ENCODE measurements at places on chromosomes 5 and 9. TPM values are rescaled to one million over a fixed set of nuclear protein-coding genes. Genes with fewer than 3 reads are reported as not detected.

DNA sequence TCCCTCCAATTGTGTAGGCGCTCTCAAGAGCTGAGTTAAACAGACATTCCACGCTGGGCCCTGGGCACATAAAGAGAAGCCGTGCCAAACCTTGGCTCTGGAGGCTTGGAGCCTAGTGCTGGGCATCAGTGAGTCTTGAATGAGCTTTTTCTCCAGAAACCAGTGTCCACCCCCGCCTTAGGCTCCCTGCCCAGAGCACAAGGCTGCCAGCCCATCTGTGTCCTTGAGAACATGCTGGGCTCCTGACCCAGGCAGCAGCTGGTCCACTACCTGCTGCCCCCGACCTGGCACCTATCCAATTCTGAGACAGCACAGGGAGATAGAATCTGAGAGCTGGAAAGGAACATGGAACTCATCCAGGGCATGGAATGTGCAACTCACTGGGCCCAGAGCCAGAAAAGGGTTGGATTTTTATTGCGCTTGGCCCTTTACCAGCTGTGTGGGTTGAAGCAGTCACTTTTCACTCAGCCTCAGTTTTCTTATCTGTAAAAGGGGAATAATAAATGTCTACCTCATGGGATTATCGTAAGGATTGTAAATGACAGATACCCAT, 92.4 kb upstream of the CPLX2 start:
- no peaks in the 10 kb centered on the region for H3K4me1 ChIP-seq
- peaks cover 39% of the 10 kb centered on the region for H3K27me3 ChIP-seq
- H3K4me3 ChIP-seq, result no peak overlapping the region
- no peak overlapping the region for H3K27ac ChIP-seq
- no peak for DNase-seq

DNA sequence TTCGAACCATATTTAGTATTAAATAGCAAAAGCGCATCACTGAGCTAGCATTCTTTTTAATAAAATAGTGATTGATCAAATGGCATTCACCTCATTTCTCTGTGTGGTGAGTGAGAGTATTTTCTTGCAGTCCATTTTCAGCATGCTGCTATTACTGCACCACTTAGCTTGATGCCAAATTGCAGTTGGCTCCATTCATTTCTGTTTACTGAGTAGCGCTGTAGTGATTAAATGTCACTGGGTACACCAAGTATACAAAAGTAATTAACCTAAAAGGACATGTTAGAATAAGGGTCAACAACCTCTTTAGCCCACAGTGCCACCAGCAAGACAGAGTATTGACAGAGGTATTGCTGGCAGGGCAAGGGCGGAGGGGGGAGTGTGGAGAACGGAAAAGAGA, 122.0 kb downstream of the TLE4 start:
- H3K27me3 ChIP-seq, result peaks cover 20% of the 10 kb centered on the region
- H3K4me1 ChIP-seq, result peaks cover 20% of the 10 kb centered on the region
- H3K27ac ChIP-seq, result peak overlapping the region; percentile 77
- no peak overlapping the region for H3K4me3 ChIP-seq
- no peak for DNase-seq

- no peak overlapping the region for H3K4me3 ChIP-seq
- peaks cover 18% of the 10 kb centered on the region for H3K27me3 ChIP-seq
- peaks cover 18% of the 10 kb centered on the region for H3K4me1 ChIP-seq
- DNase-seq, result no peak
- H3K27ac ChIP-seq, result no peak overlapping the region
These were observed 369.5 kb downstream of the ARL15 start for GRCh38 chr5:53940921-53941320.

GRCh38 chr5:134127376-134127861, 12.9 kb downstream of the TCF7 start:
- no peak overlapping the region for H3K27ac ChIP-seq
- no peaks in the 10 kb centered on the region for H3K36me3 ChIP-seq
- H3K4me1 ChIP-seq, result no peaks in the 10 kb centered on the region
- DNase-seq, result no peak

DNA sequence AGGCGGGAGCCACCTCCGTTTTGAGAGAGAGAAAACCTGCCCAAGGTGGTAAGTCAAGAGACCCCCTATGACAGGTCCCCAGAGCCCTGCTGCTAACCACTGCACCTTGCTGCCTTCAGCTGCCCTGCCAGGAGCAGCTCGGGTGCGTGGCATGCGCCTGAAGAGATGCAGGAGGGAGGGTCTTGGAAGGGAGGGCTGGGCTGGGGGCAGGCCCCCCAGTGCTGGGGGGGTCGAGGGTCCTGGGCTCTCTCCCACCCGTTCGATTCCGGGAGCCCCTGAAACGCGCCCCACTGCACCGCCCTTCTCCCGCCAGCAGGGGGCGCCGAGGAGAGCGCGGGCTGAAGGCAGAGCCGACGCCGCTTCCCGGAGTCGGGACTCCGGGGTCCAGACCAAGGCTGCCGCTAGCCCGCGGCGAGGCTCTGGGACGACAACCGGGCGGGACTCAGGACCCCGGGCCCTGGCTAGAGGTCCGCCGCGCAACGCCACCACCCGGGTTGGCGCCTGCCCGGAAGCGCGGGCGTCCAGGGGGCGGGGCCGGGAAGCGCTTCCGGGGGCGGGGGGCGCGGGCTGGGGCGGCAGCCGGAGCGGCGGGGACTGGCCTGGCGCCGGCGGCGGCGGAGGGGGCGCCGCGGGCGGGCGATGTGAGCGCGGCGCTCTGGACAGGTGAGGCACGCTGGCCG, at the start of gene ZBTB34:
Gene ZBTB34 (plus strand): TSS at position 563 of the 680 bp plus-strand sequence. CDS start 18,761 bp downstream, outside the sequence.
- H3K27ac ChIP-seq, result peak within 1 kb of the TSS; percentile 80
- H3K4me1 ChIP-seq, result peaks cover 20% of the 10 kb centered on the region
- peak; percentile 91 for DNase-seq
- H3K36me3 ChIP-seq, result peaks cover 3% of the 10 kb centered on the region

GRCh38 chr5:152077-152476, 39.2 kb upstream of the LRRC14B start:
- H3K4me3 ChIP-seq, result no peak overlapping the region
- H3K36me3 ChIP-seq, result peaks cover 45% of the 10 kb centered on the region
- H3K4me1 ChIP-seq, result no peaks in the 10 kb centered on the region
- no peaks in the 10 kb centered on the region for H3K27me3 ChIP-seq
- no peak for DNase-seq

DNA sequence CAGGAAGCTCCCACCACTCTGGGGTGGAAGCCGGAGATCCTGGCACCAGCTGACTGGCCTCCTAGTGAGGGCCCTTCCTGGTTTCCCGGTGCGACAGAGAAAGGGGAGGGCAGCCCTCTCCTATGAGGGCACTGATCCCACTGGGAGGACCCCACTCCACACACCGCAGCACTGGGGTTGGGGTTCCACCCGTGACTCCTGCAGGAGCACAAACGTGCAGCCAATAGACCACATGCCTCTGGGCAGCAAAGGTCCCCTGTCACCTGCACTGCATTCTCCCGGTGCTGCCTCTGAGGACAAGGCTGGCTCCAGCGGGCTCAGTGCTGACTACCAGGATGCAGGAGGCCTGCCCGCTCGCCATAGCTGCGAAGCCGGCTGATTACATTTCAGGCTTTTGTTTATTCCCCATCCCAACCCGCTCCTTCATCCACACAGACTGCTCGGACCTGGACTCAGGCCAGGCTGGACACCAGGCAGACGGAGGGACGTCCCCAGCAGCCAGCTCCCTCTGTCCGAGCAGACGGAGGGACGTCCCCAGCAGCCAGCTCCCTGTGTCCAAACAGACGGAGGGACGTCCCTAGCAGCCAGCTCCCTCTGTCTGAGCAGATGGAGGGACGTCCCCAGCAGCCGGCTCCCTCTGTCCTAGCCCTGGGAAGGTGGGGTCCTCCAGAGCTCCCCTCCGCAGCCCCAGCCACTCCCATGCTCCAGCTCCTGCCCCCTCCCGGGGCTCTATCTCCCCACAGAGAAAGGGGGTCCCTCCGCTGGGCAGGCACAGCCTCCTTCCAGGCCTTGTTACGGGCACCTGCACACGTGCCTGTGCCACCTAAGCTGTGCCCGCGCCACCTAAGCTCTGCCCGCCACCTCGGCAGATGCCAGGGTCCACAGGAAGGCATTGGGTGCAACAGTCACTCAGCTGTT, 8.8 kb upstream of the CEP72 start:
- H3K4me3 ChIP-seq, result no peak overlapping the region
- H3K27me3 ChIP-seq, result peaks cover 31% of the 10 kb centered on the region
- H3K36me3 ChIP-seq, result no peaks in the 10 kb centered on the region
- no peak for DNase-seq
- H3K27ac ChIP-seq, result no peak overlapping the region
- H3K4me1 ChIP-seq, result peaks cover 12% of the 10 kb centered on the region

GRCh38 chr5:674630-675011, 18.5 kb downstream of the TPPP start:
- H3K4me3 ChIP-seq, result no peak overlapping the region
- no peak for DNase-seq
- no peak overlapping the region for H3K27ac ChIP-seq
- H3K4me1 ChIP-seq, result peaks cover 7% of the 10 kb centered on the region

DNA sequence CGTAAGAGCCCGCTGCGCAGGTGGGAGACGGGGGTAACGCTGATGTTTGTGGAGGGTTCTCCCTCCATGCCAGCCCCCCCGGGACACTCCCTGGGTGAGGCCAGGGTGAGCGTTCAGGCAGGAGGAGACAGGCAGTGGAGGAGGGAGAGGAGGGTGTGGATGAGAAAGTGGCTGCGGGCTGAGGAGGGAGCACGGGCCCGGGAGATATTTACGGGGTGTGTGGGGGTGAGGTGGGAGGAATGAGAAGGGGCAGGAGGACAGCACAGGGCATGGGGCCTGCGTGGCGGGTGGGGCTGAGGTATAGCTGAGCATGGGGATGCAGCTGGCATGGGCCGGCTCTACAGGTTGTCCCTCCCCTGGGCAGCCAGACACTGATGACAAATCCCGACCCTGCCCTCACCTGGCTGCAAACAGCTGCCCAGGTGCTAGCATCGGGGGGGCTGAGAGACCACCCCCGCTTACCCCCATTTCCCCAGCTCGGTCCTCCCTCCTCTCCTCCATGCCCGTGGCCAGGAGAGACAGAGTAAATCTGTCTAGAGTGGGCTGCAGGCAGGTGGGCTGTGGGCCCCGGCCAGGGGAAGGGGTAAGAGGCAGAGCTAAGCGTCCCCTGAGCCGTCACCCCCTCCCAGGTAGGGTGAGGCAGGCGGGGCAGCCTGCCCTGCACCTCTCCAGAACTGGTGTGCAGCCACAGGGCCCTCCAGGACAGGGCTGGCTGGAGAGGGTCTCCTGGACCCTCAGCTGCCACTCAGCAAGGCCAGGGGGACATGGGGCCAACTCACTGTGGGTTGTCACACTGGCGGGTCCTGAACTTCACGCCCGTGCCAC, 79.2 kb downstream of the ZNF354C start:
- H3K27ac ChIP-seq, result no peak overlapping the region
- H3K4me1 ChIP-seq, result peaks cover 7% of the 10 kb centered on the region
- DNase-seq, result no peak
- no peaks in the 10 kb centered on the region for H3K36me3 ChIP-seq
- no peak overlapping the region for H3K4me3 ChIP-seq
- H3K27me3 ChIP-seq, result peaks cover 2% of the 10 kb centered on the region

- no peaks in the 10 kb centered on the region for H3K36me3 ChIP-seq
- H3K27me3 ChIP-seq, result peaks cover 21% of the 10 kb centered on the region
- H3K4me3 ChIP-seq, result peak overlapping the region; percentile 44
- H3K27ac ChIP-seq, result peak overlapping the region; percentile 69
These were observed 114.5 kb upstream of the LMX1B start for GRCh38 chr9:126499005-126499910.

GRCh38 chr9:86511614-86512360, 157.6 kb upstream of the TUT7 start:
- no peak overlapping the region for H3K27ac ChIP-seq
- H3K27me3 ChIP-seq, result no peaks in the 10 kb centered on the region
- DNase-seq, result no peak
- H3K36me3 ChIP-seq, result no peaks in the 10 kb centered on the region

DNA sequence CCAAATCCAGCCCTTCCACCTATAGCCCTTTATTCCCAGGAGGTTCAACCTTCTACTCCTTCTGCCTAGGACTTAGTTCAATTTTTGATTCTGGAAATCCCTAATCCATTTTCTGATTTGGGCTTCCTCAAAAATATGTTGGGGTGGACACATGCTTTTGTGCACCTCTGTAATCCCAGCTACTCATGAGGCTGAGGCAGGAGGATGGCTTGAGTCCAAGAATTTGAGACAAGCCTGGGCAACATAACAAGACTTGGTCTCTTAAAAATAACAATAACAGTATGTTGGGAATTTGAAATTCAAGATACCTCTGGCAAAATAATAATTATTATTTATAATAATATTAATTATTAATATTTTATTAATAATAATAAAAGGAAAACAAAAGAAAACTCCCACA, 188.7 kb upstream of the TLE4 start:
- H3K4me3 ChIP-seq, result no peak overlapping the region
- H3K36me3 ChIP-seq, result no peaks in the 10 kb centered on the region
- H3K4me1 ChIP-seq, result peaks cover 2% of the 10 kb centered on the region
- DNase-seq, result no peak

PCDHA9 gene
- 3.8 TPM for total RNA-seq

NR4A3 gene
- total RNA-seq, result 1.4 TPM

SUSD1 gene
- 40.2 TPM for total RNA-seq

DRD1 gene
- total RNA-seq, result not detected

AK8 gene
- total RNA-seq, result 1.1 TPM

Data from progenitor cell of endocrine pancreas (in vitro differentiated cells).